ENCODE measurements at places on chromosomes 13 and 19.

- DNase-seq = no peak
- peaks cover 1% of the 10 kb centered on the region for H3K27me3 ChIP-seq
- H3K27ac ChIP-seq = no peak overlapping the region
- H3K4me3 ChIP-seq = no peak overlapping the region
- H3K4me1 ChIP-seq = no peaks in the 10 kb centered on the region
These were observed 96.5 kb downstream of the KL start for GRCh38 chr13:33112766-33113165.

DNA sequence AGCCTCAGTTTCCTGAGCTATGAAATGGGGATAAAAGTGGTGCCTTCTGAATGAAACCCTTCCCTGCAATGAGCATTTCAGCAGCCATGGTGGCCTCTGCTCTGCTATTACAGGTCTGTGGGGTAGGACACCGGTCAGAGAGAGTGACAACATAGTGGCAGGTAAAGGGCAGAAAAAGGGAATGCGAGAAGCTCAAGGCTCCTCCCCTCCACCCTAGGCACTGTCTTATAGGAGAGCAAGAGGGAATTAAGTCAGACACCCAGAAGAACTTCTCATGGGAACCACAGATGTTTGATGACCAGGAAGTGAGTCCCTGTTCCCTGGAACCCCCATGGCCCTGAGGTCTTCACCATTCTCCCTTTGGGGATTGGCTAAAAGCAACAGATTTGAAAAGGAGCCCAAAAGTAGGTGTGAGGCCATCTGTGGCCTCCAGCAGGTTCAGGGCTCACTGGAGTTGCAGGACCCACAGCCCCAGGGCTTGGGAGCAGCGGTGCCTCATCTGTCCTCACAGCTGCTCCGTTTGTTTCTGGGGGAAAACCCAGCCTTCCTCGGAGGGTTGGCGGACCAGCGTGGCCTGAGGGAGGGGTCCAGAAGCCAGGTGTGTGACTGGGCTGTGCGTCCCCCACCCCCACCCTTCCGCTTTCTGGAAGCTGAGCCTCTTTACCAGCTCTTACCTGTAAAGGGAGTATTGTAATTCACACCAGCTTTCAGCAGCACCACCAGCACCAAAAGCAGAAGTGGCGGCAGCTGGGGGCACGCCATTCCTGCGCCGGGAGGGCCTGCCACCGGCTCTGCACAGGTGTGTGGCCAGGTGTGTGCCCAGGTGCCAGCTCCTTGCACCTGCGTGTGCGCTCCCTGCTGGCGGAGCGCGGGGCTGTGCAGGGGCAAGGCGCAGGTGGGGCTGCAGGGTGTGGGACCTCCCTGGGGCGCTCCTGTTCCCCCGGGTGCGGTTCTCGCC lies 19.4 kb downstream of the IQCN start:
- H3K4me3 ChIP-seq = no peak overlapping the region
- peaks cover 12% of the 10 kb centered on the region for H3K27me3 ChIP-seq

DNA sequence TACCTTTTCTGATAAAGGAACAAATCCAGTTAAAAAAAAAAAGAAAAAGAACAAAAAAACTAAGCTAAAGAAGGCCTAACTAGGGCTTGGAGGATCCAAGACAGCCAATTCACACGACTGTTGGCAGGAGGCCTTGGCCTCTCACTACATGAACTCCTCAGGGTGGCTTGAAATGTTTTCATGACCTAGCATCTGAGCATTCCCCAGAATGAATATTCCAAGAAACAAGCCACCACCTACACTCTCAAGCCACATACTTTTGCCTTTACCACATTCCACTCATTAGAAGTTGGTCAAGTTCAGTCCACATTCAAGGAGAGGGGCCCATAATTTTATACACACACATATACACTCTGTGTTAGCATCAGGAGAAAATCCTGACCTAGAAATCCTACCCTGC lies 97.6 kb upstream of the SIAH3 start:
- no peaks in the 10 kb centered on the region for H3K27me3 ChIP-seq
- H3K4me3 ChIP-seq = no peak overlapping the region
- H3K36me3 ChIP-seq = peaks cover 5% of the 10 kb centered on the region
- H3K4me1 ChIP-seq = no peaks in the 10 kb centered on the region
- no peak overlapping the region for H3K27ac ChIP-seq
- no peak for DNase-seq

GRCh38 chr19:925087-925525 lies 729 bp upstream of the ARID3A start:
- peaks cover 17% of the 10 kb centered on the region for H3K27me3 ChIP-seq
- peak; percentile 75 for DNase-seq
- peak overlapping the region; percentile 75 for H3K27ac ChIP-seq

DNA sequence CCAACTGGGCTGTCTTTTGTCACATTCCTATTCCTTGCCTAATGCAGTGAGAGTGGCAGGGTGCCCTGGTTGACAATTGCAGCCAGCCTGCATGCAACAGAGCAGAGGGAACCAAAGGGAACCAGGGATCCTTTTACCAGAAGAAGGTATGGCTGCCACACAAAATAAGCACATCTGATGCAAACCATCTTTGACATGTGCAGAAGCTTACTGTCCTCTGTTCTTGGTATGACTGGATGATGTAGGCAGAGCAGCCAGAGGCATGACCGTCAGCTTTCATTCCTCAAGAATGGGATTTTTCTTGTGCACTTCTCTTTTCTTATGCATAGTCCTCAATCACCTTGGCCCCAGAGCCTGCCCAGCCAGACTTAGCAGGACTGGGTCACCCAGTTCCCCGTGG lies 116.1 kb downstream of the UQCRFS1 start:
- peaks cover 3% of the 10 kb centered on the region for H3K27me3 ChIP-seq
- no peak overlapping the region for H3K27ac ChIP-seq
- no peaks in the 10 kb centered on the region for H3K36me3 ChIP-seq
- no peaks in the 10 kb centered on the region for H3K4me1 ChIP-seq

- no peaks in the 10 kb centered on the region for H3K4me1 ChIP-seq
- H3K36me3 ChIP-seq = no peaks in the 10 kb centered on the region
These were observed 228.3 kb upstream of the IRS2 start for GRCh38 chr13:110014719-110015118.

GRCh38 chr13:60028021-60028420 lies 135.7 kb downstream of the DIAPH3 start:
- DNase-seq = no peak
- no peak overlapping the region for H3K27ac ChIP-seq
- no peak overlapping the region for H3K4me3 ChIP-seq
- H3K4me1 ChIP-seq = no peaks in the 10 kb centered on the region
- peaks cover 11% of the 10 kb centered on the region for H3K36me3 ChIP-seq
- peaks cover 2% of the 10 kb centered on the region for H3K27me3 ChIP-seq

DNA sequence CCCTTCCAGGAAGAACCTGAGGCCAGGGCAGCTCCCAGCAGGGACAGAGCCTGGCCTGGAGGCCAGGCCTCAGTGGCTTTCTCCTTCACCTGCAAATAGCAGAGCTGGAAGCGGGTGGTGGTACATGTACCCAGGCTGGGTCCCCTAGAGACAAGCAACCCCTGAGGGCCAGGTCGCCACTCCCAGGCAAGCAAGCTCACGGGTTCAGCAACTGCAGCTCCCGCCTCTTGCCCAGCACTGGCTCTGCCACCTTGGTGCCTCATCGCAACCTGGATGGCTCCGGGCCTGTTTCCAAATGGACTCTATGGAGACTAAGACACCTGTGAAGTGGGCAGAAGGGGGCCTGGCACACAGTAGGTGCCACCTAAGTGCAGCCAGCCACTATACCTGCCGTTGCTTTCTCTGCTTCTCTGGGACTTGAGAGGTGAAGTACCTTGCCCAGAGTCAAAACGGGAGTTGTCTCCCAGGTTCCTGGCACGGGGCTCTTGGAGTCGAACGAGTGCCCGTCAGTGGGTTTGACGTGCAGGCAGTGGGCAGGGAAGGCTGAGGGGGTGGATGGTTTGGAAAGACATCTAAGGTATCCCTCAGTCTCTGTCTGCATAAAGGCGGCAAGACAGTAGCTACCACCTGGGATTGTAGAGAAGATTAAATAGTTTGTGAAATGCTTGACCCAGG lies 2.4 kb upstream of the PLPP2 start:
- H3K27me3 ChIP-seq = peaks cover 18% of the 10 kb centered on the region
- H3K4me1 ChIP-seq = no peaks in the 10 kb centered on the region
- H3K4me3 ChIP-seq = no peak overlapping the region
- no peak overlapping the region for H3K27ac ChIP-seq

GRCh38 chr19:19774354-19775033 lies 41.6 kb upstream of the ZNF14 start:
- H3K27ac ChIP-seq = no peak overlapping the region
- no peaks in the 10 kb centered on the region for H3K27me3 ChIP-seq
- H3K4me3 ChIP-seq = peak overlapping the region; percentile 57
- no peak for DNase-seq
- peaks cover 5% of the 10 kb centered on the region for H3K36me3 ChIP-seq

- H3K4me3 ChIP-seq = no peak overlapping the region
- no peak overlapping the region for H3K27ac ChIP-seq
- peaks cover 2% of the 10 kb centered on the region for H3K27me3 ChIP-seq
These were observed 39.5 kb upstream of the FAM216B start for GRCh38 chr13:42741914-42742313.

- no peak overlapping the region for H3K27ac ChIP-seq
- no peak overlapping the region for H3K4me3 ChIP-seq
- no peaks in the 10 kb centered on the region for H3K36me3 ChIP-seq
- no peaks in the 10 kb centered on the region for H3K27me3 ChIP-seq
- peaks cover 5% of the 10 kb centered on the region for H3K4me1 ChIP-seq
- no peak for DNase-seq
These were observed 769 bp upstream of the TMEM272 start for GRCh38 chr13:51845574-51846318.

DNA sequence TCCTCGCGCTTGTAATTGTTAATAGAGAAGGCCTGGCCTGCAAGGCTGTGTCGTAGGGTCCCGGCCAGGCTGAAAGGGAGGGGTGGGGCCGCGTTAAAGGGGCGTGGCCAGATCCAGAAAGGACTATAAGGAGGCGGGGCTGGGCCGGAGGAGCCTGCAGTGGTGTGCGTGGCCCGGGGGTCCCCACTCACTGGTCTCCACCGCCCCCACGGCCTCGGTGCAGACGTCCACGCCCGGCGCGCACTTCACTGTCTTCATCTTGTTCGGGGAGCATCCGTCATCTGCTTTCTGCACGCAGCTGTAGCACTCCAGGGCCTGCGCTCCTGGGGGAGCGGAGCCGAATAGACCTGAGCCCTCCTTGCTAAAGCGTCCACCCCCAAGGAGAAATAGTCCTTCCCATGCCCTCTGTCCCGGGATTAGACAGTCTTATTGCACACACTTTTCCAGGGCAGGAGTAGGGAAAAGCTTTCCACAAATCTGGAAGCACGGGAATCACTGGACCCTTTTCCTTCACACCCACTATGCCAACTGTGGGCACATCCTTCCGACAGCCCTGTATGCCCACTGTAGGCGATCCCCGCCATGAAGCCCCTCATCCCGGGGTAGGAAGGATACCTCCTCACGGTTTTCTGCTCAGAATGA lies 1.2 kb downstream of the LYPD3 start:
- no peak for DNase-seq
- H3K27me3 ChIP-seq = peaks cover 6% of the 10 kb centered on the region
- peaks cover 26% of the 10 kb centered on the region for H3K4me1 ChIP-seq
- peak overlapping the region; percentile 97 for H3K27ac ChIP-seq

- no peak overlapping the region for H3K4me3 ChIP-seq
- DNase-seq = no peak
- H3K4me1 ChIP-seq = no peaks in the 10 kb centered on the region
- peaks cover 4% of the 10 kb centered on the region for H3K27me3 ChIP-seq
These were observed 526.9 kb downstream of the RFC3 start for GRCh38 chr13:34344816-34345215.

DNA sequence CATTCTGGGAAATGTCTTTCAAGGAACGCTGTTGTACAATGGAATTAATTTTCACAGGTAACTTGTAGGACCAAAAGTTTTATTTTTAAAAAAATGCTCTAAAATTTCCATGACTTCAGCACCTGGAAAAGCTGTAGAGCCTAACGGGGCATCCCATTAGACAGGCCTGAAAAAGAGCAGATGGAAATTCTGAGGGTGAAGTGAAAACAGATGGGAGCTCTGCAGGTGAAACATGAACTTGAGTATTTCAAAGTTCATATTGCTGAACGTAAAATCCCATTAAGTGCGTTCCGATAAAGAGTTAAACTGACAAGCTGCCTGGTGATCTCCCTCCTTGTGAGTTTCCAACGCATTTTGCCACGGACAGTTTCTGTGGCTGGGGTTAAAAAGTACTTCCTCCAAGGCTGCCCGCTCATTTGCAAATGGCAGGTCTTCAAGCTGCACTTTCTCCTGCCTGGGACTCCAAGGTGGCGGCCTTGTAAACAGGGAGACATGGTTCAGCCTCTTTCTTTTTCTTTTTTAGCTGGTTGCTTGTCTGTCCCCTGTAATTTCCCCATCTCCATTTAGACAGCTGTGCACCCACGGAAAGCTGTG lies 450.4 kb downstream of the FGF9 start:
- DNase-seq = no peak
- no peak overlapping the region for H3K4me3 ChIP-seq
- H3K27me3 ChIP-seq = no peaks in the 10 kb centered on the region
- no peaks in the 10 kb centered on the region for H3K36me3 ChIP-seq
- no peak overlapping the region for H3K27ac ChIP-seq

DNA sequence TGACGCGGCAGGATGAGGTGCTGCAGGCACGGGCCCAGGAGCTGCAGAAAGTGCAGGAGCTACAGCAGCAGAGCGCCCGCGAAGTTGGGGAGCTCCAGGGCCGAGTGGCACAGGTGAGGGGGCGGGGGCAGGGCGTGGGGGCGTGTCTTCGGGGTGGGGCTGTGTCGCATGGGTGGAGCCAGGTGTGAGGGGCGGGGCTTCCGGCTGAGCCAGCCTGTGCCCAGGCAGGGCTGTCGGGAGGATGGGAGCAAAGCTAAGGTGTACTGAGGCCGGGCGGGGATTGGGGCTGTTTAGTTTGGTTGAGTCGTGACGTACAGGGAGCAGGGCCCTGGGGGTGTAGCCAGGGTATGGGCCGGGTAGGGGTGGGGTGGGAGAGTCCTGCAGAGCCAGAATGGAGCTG lies 62.3 kb downstream of the KCNC3 start:
- H3K4me3 ChIP-seq = no peak overlapping the region
- H3K27ac ChIP-seq = no peak overlapping the region
- DNase-seq = no peak
- H3K4me1 ChIP-seq = no peaks in the 10 kb centered on the region
- peaks cover 4% of the 10 kb centered on the region for H3K27me3 ChIP-seq
- H3K36me3 ChIP-seq = no peaks in the 10 kb centered on the region

DNA sequence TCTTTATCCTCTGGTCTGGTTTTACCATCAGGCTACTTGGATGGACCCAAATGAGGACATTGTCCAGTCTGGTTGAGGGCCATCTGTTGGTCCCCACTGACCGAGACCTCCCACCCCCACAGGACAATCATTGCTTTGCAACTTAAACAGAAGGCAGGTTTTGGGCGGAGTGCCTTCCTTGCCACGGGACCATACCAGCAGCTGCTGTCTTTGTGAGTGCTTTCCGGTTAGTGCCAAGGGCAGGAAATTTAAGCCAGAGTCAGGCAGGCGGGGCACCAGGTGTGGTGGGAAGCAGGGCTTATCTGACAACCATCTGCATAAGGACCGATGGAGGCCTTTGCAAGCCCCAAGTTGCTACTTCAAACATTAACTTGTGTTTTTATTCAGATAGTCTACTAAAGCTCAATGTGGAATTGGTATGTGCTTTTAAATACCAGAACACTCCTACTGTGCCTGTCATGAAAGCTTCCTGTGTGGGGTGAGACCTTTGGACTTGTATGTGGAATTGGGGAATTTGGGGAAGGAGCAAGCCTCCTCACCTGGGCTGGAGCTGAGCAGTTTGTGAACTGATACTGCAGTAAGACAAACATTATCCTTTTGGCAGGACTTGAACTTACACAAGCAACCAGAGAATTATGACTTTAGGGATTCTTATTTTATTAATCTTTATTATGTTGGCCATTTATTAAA lies 39.3 kb upstream of the UBE2L5 start:
- H3K4me1 ChIP-seq = peaks cover 1% of the 10 kb centered on the region
- no peak overlapping the region for H3K27ac ChIP-seq
- no peaks in the 10 kb centered on the region for H3K27me3 ChIP-seq
- no peak overlapping the region for H3K4me3 ChIP-seq
- DNase-seq = no peak
